ENCODE measurements at places on chromosomes 6 and 20. TPM values are rescaled to one million over a fixed set of nuclear protein-coding genes. Genes with fewer than 3 reads are reported as not detected.

GRCh38 chr20:36147690-36148089, 6.8 kb upstream of the EPB41L1 start:
- H3K36me3 ChIP-seq: no peaks in the 10 kb centered on the region
- peaks cover 4% of the 10 kb centered on the region for H3K4me1 ChIP-seq
- no peak for DNase-seq
- H3K27me3 ChIP-seq: peaks cover 13% of the 10 kb centered on the region

GRCh38 chr6:15790116-15790515, 127.3 kb upstream of the DTNBP1 start:
- no peak overlapping the region for H3K27ac ChIP-seq
- H3K4me3 ChIP-seq: no peak overlapping the region
- peaks cover 2% of the 10 kb centered on the region for H3K27me3 ChIP-seq
- H3K4me1 ChIP-seq: no peaks in the 10 kb centered on the region

Gene TRAPPC3L
- total RNA-seq: not detected

DNA sequence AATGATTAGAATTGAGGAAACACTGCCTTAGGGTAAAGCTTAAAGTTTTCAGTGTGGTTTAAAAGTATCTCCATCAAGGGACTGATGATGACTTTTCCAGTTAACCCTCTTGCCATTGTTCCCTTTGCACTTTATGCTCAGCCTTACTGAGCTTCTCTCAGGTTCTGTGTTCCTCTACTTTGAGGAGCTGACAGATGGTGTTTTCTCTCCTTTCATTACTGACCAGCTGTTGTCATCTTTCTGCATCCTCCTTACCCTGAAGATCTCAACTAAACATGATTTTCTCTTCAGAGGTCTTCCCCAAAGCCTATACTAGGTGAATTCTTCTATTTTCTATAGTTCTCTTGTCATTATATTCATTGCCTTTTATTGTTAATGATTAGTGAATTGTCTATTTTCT, 475.6 kb upstream of the SYNCRIP start:
- no peak overlapping the region for H3K4me3 ChIP-seq
- H3K36me3 ChIP-seq: no peaks in the 10 kb centered on the region
- DNase-seq: no peak
- no peak overlapping the region for H3K27ac ChIP-seq
- no peaks in the 10 kb centered on the region for H3K27me3 ChIP-seq
- H3K4me1 ChIP-seq: no peaks in the 10 kb centered on the region

DNA sequence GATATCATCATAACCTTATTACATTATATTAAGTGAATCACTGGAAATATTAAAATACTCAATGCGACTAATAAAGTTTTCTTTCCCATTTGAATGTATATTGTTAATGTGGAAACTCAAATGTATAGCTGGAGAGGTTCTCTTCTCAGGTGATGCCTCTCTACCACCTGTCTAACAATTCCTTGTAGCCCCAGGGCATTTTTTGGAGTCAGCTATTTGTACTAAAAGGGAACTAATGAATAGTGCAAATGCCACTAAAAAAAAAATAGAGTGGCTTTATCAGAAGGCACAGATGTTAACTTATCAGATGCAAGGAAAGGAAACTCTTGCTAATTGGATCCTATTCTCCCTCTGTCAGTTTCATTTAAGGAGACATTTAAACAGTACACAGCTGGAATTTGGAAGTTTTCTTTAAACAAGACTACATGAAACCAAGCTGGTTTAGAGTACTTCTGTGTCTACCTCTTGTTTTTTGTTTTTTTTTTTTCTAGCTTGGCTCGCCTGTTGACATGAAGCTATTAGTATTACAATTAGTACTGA, 897.0 kb upstream of the SLC35B3 start:
- no peaks in the 10 kb centered on the region for H3K36me3 ChIP-seq
- no peaks in the 10 kb centered on the region for H3K27me3 ChIP-seq
- DNase-seq: no peak
- no peak overlapping the region for H3K4me3 ChIP-seq
- no peaks in the 10 kb centered on the region for H3K4me1 ChIP-seq

DNA sequence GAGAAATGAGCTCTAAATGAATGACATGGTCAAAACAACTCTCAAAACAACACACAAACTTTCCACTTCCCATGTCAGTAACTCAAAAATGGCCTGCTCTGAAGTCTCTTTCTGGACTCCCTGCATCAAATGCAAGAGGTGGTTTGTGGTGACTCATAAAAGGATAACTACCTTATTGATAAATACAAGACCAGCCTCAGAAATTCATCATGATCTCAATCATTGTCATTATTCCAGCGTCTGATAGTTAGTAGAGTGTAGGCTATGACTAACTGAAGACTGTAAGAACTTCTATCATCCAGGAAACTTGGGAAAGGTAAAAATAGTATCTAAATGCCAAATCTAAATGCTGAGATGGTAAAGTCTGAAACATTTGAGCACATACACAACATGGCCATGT, 369.4 kb downstream of the BMP2 start:
- no peaks in the 10 kb centered on the region for H3K36me3 ChIP-seq
- no peaks in the 10 kb centered on the region for H3K27me3 ChIP-seq

DNA sequence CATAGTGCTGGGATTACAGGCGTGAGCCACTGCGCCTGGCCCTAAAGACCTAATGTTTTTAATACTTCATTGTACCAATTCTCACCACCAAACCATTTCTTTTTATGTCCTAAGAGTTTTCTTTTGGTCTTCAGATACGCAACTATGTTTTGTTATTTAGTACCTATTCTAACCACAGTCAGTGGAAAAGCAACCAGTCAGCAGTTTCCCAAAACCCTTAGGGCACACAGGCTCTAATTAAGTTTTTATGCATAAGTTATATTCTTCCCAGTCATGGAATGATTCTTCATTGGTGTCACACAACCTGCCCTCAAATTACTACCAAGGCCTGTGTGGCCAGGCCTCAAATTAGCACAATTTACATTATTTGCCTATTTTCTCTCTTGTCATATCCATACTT, 247.7 kb upstream of the KCNQ5 start:
- H3K4me3 ChIP-seq: no peak overlapping the region
- no peaks in the 10 kb centered on the region for H3K4me1 ChIP-seq
- peaks cover 3% of the 10 kb centered on the region for H3K27me3 ChIP-seq
- DNase-seq: no peak

All from naive thymus-derived CD8-positive, alpha-beta T cell (primary cell).